SHP77 treated with DMSO at 0.1 percent for 48 hours (cell line): ENCODE measurements at places on chromosomes 1 and 21.

DNA sequence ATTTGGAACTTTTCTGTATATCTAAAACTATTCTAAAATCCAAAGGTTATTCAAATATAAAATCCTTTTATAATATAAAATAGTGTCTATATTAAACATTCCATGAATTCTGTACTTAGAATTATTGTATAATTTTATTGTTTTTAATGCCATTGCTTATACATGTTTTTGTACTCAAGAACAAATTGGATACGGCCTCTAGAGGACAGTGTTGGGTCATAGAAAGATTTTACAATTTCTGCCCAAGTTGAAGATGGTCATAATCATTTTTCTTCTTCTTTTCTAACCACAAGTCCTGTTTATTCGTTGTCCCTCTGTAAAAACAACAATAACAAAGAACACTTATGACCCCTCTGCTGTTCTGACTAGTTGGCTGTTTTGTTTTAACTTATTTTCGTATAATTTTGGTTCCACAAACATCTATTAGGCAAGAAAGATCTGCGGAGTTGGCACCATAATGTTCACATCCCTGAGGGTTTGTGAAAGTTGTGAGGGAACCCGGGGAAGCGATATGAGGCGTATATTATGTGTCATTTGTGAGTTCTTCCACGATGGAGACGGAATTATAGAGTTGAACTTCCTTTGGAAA is 75.7 kb upstream of the KIF26B start:
- no peak for DNase-seq

DNA sequence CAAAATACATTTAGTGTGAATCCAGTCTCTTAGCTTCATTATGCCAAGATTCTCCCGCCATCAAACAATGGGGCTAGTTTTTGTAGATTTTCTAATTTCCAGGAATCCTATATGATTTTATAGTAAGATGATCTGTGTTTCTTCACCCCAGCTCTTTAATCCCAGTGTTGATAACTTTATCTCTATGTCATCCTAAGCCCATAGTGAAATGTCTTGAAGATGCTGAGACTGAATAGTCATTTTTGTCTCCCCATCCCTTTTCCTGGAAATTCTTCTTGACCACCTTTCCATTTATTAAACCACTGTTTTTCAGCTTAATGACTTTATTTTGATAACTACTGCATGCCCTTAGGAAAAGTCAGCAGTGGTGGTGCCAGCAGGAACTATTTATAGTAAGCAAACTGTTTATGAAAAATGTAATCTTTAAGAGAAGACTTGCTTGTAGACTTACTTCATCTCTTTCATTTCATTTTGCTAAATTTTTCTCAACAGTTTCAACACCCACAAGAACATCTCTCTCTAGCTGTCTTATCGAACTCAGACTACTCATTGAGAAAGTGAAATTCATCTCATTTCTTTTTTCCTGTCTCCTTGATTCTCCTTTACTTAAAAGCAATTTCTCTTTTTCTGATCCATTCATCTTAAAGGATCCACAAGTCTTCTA is 116.6 kb downstream of the NTMT2 start:
- DNase-seq = no peak

DNA sequence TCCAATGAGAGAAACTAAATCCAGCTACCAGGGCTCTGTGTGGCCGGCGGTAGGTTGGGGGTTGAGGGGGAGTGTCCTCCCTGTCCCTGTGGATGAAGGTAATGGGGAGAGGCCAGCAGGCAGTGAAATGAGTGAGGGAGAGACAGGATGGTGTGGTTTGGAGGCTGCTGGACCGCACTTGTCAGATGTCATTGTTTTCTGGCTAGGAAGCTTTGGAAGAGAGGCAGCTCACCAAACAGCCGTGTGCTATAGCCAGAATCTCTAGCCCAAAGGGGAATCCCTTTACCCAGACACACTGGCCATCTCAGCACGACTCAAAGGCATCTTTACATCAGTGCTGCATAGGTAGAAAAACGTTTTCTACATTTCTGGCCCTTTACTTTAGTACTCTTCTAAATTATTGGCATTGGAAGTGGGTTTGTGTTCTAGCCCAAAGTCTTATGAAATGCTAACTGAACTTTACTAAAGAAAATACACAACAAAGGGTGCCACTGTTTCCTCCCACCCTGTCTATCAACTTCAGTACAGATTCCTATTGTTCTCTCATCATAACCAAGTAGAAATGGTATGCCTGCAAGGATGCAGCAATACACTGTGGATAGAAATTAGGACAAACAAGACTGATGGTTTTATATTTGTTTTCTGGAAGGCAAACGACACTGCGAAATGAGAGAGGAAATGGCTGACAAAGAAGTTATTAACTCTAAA is 95.9 kb upstream of the COA6 start:
- DNase-seq = no peak

DNA sequence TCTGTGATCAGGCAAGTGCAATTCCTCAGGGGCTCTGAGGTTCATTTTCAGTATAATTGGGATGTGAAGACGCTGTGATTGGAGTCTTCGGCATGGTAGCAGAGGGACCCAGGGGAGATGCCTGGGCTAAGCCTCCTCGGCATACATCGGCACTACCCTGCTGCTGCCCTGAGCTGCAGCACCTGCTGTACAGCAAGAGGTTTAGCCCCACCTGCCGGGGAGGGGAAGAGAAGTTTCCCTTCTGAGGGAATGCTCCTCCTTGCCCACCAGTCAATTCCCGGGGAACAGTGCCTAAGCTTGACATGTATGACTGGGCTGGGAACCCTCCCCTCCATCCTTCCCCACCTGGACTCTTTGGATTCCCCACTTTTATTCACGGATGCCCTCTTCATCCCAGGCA is 24.9 kb downstream of the CNIH3 start:
- DNase-seq = no peak

DNA sequence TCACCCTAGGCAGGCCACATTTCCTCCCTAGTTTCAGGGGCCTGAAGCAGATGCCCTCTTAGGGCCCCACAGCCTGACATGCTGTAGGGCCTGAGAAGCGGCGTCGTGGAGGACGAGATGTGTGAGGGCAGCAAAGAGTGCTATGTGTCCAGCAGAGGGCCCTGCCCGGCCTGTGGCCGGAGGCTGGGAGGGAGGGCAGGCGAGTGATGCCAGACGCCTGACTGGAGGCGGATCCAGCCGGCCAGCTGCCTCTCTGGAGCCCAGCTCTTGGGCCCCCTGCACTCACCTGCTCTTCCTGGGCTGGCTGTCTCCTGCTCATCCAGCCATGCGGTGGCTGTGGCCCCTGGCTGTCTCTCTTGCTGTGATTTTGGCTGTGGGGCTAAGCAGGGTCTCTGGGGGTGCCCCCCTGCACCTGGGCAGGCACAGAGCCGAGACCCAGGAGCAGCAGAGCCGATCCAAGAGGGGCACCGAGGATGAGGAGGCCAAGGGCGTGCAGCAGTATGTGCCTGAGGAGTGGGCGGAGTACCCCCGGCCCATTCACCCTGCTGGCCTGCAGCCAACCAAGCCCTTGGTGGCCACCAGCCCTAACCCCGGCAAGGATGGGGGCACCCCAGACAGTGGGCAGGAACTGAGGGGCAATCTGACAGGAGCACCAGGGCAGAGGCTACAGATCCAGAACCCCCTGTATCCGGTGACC is at the start of gene GPR37L1:
Gene GPR37L1, plus strand, starts transcription at position 279 of the 697 bp plus-strand sequence. Its CDS starts 47 bp downstream, at position 326.
- peak; percentile 69 for DNase-seq

DNA sequence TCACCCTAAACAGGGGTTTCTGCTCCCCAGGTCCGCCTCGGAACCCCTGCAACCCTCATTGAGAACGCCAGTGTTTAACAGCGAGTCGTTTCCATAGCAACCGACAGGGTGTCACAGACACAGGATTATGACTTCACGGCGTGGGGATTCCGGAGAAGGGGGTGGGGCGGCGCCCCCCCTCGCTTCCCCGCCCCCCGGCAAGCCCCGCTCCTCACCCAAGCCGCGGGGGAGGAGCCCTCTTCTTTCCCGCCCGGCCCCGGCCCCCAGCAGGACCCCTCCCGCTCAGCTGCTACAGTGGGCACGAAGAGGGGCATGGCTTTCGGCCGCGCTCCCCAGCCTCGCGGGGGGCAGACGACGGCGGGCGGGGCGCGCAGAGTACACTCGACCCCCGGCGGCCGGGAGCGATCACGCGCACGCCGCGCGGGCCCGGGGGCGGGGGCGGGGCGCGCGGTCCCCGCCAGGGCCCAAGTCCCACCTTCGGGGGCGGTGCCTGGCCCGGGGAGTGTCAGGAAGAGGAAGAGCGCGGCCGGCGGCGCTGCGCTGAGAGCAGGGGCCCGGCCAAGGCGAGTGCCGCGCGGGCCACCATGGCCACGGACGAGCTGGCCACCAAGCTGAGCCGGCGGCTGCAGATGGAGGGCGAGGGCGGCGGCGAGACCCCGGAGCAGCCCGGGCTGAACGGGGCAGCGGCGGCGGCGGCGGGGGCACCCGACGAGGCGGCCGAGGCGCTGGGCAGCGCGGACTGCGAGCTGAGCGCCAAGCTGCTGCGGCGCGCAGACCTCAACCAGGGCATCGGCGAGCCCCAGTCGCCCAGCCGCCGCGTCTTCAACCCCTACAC is at the start of gene EFHD2:
Gene EFHD2, plus strand, starts transcription at position 501 of the 835 bp plus-strand sequence. Its CDS starts 84 bp downstream, at position 585.
- DNase-seq = peak; percentile 47

DNA sequence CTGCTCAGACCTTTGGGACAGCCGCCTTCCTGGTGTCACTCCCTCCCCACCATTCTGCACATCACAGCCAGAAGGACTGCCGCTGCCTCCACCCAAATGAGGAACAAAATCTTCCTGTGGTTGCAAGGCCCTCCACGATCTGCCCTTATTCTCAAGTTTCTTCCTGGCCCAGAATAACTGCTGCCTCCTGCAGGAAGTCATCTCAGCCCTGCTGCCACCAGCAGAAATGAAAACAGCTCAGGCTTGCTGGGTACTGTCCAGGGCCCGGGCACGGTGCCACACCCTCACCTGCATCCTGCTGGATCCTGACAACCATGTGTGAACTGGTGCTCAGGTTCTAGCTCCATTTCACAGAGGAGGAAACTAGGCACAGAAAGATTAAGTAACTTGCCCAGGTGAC is 2.8 kb downstream of the CLDN19 start:
- no peak for DNase-seq

DNA sequence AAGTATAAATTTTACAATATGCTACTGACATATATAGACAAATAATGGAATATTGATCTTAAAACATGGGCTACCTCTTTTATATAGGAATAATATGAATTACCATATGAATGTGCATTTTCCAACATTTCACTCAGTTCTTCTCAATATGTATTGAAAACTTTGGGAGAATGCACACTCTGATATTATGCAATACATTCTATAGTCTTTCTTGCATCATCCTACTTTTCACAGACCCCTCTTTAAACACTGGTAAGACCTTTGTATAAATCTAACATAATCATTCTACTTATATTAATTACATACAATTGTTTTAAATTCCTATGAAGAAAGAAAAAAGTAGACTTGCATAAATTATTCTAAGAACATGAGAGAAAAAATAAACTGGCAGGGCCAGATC is 69.2 kb downstream of the NCAM2 start:
- DNase-seq = no peak

DNA sequence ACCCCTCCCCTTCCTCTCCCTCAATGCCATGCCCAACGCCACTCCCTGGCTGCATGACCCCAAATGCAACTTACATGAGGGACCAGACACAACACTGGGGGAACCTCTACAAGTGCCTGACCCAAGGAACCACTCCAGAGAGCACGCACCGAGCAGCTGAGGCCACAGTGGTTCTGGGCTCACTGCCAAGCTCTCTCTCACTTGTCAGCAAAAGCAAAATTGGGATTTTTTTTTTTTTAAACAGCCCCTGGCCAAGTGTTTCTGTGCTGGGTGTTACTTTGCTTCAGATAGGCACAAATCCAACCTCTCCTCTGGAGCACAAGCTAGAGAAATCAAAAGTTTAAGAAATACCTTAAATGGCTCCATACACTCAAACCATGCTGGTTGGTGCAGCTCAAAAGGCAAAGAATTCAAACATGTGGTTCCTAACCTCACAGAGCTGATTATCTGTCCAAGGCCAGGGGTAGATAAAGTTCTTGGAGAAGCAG is 363.0 kb downstream of the SETD4 start:
- DNase-seq = peak; percentile 51

GRCh38 chr1:202805886-202806844 is 2.1 kb downstream of the KDM5B start:
- DNase-seq = no peak

GRCh38 chr1:16138772-16139221 is 17.1 kb downstream of the EPHA2 start:
- DNase-seq = no peak

DNA sequence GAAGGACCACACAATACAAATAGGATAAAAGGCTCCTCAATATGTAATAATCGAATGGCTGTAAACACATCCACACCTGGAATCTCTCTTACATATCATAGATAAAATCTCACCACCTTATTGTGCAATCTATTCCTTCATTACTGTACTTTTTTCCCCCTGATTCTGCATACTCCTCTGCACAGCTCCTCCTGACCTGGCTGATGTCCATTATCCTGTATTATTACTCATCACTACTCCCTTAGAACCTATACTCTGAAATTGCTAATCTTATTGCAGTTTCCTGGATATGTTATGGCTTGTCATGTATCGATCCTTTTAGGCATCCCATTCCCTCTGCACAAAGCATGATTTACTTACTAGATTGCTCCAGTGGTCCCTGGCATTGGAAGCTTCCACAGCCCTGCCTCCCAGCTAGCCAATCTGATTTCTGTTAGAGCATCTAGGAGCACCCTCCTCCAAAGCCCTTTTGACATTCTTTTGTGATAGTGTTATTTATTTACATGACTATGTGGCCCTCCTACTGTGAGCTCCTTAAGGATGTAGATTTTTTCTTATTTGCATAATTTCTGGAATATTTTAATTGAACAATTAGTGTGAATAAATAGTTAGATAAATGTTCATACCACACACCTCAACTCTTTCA is 24.2 kb upstream of the PHGDH start:
- DNase-seq = no peak

DNA sequence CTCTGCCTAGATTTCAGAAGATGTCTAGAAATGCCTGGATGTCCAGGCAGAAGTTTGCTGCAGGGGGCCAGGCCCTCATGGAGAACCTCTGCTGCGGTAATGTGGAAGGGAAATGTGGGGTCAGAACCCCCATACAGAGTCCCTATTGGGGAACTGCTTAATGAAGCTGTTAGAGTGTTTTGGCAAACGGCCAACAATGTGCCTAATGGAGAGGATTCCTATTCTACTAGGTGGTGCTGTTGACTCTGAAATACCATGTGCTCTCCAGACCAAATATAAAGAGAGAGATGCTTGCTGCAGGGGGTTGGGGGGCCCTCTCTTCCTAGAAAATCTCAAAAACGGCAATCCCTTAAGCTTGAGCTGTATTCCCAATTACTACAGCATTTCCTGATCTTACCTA is 57.1 kb upstream of the DR1 start:
- no peak for DNase-seq

DNA sequence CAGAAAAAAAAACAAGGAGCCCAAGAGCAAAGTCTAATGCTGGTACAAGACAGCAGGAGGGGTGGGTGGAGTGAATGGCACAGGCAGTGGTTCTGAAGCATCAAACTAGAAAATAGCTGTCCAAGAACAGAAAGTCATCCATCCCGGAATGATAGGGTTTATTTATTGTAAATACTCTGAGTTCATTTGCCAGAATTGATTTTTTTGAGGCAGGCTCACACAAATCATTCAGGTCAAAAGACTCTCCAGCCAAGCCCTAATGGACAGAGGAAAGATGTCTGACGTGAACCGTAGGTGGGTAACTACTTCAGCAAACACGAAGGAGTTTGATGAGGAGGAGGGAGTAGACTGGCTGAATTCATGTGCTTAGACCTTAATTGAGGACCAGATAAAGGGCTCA is 13.8 kb upstream of the DISP1 start:
- no peak for DNase-seq

GRCh38 chr1:110673197-110673701 is 1.5 kb downstream of the KCNA3 start:
- DNase-seq = no peak
